ENCODE measurements at places on chromosomes 2 and 18.

DNA sequence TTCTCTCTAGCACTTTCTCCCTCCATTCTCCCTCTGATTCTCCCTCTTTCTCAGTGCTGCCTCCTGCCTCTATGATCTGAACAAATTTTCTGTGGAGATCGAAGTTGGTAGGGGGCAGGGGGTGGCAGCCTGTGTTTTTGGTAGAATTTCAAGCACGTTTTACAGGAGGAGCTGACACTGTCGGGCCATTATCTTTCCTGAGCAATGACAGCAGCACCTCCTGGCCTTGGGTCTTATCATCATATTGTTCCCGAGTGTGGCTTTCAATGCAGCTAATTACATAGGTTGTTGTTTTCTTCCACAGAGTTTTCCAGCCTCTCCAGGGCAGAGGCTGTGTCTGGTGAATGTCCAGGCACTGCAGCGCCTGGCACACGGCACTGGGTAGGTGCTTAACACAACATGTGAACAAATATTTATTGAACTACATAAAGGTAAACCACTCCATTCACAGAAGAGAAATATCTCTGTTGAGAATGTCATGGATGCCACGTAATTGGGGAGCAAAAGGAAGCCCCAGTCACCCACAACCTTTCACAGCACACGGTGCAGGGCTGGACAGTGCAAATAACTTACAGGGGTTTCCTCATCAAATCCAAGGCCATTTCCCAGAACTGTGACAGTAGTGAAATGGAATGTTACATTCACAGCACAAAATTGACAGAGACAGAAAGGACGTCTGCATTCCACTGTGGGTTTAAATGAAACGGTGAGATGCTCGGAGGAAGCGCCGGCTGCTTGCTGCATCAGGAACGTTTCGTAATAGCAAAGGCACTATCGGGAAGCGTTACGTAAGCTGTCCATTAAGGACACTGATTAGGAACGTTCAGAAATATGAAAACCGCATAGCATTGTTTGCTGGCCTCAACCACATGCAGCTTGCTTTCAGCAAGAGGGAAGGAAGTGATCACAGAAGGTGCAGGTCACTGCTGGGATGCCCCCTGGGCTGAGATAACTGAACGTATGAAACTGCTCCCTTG is 6.5 kb upstream of the KCNG2 start:
- DNase-seq, result no peak

DNA sequence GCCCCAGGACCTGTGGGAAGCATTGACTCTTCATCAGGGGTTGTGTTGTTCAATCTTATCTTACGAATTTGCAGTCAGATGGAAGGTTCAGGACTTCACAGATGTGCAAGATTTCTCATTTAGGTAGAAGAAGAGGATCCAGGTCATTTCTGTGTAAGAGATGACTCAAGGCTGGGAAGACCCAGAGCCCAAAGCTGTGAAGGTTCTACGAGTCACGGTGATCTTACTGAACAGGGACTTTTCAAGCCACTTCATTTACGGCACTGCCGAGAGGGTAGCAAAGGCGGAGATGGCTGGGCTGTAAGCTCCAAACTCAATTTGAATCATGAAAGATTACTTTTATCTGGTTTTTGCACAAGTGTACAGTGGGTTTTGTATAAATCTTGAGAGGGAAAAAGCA is 228.0 kb upstream of the MEX3C start:
- no peak for DNase-seq

DNA sequence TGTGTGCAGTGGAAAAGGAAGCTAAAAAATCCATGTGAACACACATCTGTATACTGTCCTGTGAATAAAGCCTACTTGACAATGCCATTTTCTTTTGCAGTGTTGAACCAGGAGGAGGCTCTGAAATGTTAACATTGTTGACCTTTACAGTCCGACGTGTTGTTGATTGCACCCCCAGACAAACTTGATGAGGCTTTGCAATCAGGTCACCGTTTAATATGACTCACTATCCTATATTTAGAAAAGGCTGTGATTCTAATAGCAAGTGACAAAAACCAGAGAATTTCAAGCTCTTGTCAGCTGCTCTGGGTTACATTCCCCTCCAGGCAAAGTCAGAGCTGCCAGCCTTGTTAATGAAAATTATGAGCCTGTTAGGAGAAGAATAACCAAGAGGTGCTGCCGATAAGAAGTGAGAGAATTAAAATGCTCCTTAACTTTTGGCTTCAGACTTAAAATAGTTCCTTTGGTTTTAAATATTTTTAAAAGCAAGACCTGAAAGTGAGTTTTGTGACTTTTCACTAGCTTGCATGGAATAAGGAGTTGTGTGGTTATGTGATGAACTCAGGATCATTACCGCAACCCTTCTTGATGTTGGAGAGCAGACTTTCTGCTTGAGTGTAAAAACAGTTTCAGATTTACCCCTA is 162.1 kb downstream of the QPCT start:
- DNase-seq, result no peak

GRCh38 chr18:8507361-8507760 is 101.9 kb upstream of the RAB12 start:
- DNase-seq, result peak; percentile 11

DNA sequence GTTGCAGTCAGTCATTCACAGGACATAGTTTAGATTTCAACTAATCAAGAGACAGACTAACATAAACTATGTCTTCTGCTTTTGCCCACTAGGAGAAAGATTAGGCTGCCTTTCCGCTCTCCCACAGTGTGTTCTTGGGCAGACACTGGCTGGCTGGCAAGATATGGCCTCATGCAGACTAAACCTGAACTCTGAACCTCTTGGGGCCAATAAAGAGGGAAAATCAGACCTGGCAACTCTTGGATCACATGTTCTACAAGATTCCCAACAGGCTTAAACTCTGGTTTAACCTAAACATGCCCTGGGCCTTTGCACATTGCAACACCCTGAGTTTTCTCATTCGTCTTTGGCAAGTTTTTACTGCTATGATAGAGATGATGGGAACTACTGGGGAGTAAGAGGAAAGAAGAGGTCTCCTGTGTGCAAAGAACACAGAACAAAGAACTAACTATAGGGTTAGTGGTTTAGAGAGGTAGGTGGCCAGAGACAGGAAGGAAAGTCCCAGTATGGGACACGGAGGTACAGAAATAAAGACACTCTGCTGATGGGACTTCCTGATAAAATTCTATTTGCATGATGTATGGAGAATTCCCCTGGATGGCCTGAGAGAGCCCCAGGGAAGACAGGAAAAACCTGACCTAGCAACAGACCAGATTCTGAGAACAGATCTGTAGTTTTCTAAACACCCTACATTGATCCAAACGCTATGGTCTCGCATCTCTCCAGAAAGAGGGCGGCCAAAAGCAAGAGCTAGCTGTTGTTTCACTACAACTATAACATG is 2.0 kb upstream of the ATRAID start:
- no peak for DNase-seq

DNA sequence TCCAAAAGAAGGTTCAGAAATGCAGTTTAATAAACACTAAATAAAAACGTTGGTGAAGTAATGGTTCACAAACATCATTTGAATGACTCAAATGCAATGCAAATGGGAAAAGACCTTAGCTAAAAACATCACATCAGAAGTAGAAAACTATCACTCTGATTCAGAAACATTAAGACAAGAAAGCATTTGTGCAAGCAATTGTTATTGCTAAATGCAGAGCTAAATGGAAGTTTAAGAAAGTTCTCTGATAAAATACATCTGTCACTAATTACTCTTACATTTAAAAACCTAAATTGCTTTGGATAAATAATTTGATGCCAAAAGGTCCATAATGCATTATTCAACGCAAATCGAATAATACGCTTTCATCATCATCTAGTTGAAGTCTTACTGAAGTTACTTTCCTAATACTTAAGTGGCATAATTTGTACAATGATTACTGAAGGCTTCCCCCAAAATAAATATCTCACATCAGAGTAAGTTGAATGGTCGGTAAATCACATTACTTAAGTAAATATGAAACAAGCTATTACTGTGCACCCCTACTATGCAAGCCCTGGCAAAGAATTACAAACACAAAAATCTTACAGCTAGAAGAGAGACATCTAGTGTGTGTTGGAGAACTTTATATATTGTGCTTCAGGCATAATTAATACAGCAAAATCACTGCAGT is 105.7 kb upstream of the KCTD1 start:
- peak; percentile 16 for DNase-seq

DNA sequence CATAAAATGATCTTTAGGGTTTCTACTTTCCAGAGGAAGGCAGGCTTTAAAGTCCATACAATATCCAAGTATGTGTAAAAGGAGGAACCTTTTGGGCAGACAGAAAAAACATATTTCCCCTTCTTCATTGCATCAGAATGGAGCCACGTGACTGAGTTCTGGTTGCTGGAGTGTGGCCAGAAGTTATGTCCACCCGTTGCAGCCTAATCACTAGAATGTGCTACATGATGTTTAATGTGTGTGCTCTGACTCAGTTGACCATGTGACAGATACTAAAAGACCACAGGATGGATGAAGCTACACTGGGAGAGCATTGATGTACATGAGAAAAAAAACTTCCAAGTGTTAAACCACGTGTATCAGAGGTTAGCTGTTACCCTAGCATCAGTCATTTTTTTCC is 460.9 kb downstream of the RIT2 start:
- no peak for DNase-seq

DNA sequence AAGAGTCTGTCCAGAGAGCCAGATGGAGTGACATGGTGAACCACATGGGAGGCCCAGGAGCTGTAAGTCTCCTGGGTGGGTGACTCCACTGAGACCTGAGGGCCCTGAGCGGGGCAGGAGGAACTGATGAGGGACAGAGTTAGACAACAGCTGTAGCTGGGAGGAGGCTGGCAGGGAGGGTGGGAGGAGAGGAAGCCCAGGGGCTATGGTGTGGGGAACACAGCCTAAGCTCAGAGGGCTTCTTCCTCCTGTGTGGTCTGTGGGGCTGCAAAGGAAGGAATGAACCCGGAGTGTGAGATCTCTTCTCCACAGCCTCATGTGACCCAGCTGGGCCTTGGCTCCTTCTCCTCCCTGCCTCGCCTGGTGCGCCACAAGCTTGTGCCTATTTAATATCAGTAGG is 395.6 kb upstream of the HS6ST1 start:
- no peak for DNase-seq
